Activated naive CD8-positive, alpha-beta T cell treated with anti-CD3 and anti-CD28 coated beads for 36 hours (primary cell): ENCODE measurements at places on chromosomes 2 and 18. TPM values are rescaled to one million over a fixed set of nuclear protein-coding genes. Genes with fewer than 3 reads are reported as not detected.

GRCh38 chr2:170550501-170550900 lies 164.6 kb upstream of the SP5 start:
- H3K27me3 ChIP-seq = peaks cover 4% of the 10 kb centered on the region
- no peaks in the 10 kb centered on the region for H3K4me1 ChIP-seq
- H3K36me3 ChIP-seq = peaks cover 2% of the 10 kb centered on the region
- no peak overlapping the region for H3K27ac ChIP-seq
- no peak overlapping the region for H3K4me3 ChIP-seq
- no peak for DNase-seq

GRCh38 chr2:233711312-233712008 lies 1.2 kb upstream of the UGT1A5 start:
- H3K4me3 ChIP-seq = no peak overlapping the region
- H3K36me3 ChIP-seq = no peaks in the 10 kb centered on the region
- H3K27ac ChIP-seq = no peak overlapping the region
- peak; percentile 65 for DNase-seq
- H3K4me1 ChIP-seq = peaks cover 8% of the 10 kb centered on the region
- H3K27me3 ChIP-seq = peaks cover 22% of the 10 kb centered on the region

GRCh38 chr18:63788447-63789096 lies 13.4 kb downstream of the SERPINB7 start:
- no peak overlapping the region for H3K4me3 ChIP-seq
- H3K27ac ChIP-seq = no peak overlapping the region
- H3K27me3 ChIP-seq = no peaks in the 10 kb centered on the region
- peak; percentile 40 for DNase-seq
- peaks cover 5% of the 10 kb centered on the region for H3K4me1 ChIP-seq

GRCh38 chr2:222434204-222434603 lies 9.9 kb downstream of the SGPP2 start:
- H3K27me3 ChIP-seq = peaks cover 21% of the 10 kb centered on the region
- no peak for DNase-seq
- H3K36me3 ChIP-seq = no peaks in the 10 kb centered on the region
- no peak overlapping the region for H3K27ac ChIP-seq
- no peaks in the 10 kb centered on the region for H3K4me1 ChIP-seq
- no peak overlapping the region for H3K4me3 ChIP-seq

ZC3H15 gene
- 116 TPM for total RNA-seq

TMEM182 gene
- 4.4 TPM for total RNA-seq
